ENCODE measurements at places on chromosomes 13 and 19.

DNA sequence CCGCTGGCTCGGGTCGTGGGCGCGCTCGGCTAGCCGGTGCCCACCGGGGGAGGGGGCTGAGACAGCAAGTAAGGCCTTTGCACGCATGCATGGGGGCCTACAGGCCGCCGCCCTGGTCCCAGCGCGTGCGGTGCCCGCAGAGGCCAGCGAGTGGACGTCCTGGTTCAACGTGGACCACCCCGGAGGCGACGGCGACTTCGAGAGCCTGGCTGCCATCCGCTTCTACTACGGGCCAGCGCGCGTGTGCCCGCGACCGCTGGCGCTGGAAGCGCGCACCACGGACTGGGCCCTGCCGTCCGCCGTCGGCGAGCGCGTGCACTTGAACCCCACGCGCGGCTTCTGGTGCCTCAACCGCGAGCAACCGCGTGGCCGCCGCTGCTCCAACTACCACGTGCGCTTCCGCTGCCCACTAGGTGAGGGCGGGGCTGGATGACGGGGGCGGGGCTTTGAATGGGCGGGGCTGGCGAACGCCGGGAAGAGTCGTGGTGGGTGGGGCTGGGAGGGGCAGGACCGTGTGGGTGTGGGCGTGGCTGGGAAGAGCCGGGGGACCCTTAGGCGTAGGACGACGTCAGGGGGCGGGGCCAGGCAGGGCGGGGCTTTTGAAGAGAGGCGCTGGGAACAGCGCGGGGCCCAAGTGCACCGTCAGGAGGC, 2.1 kb downstream of the CILP2 start:
- peak; percentile 75 for DNase-seq

- no peak for DNase-seq
These were observed 35.4 kb downstream of the ZNF787 start for GRCh38 chr19:56085571-56086275.

DNA sequence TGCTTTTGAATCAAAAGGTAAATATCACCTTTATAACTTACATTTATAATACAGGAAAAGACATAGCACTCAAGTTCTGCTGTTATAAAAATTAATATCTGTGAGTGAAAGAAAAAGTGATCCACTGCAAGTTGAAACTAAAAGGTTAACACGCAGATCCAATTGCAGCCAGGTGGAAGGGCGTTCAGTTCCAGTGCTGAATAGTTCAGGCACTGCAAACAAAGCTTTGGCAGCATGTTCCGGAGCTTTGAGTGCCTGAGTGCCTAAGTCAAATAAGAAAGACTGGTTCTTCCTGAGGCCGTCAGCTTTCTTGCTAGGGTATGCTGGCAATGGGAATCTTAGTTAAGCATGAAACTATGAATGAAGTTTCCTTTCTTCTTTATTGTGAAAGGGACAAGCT, 200.3 kb downstream of the LMO7 start:
- no peak for DNase-seq

DNA sequence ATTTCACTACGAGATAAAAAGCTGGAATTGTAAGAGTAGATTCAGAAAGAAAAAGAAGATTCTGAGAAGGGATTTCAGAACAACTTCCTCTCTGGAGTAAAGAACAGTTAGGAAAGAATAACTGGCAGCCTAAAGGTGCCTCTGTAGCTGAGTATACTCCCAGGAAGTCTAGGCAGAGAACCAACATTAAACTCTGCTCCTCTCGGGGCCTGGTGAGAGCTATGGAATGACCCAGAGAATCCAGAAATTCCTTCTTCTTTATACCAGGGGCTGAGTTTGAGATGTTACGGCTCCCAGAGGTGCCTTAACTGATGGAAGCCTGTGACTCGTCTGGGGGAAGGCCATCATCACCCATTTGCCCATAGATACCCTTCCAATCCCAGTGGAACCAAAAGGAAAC, 39.1 kb downstream of the FAM216B start:
- DNase-seq: no peak

GRCh38 chr13:51942189-51942588, 69.1 kb downstream of the ATP7B start:
- no peak for DNase-seq

DNA sequence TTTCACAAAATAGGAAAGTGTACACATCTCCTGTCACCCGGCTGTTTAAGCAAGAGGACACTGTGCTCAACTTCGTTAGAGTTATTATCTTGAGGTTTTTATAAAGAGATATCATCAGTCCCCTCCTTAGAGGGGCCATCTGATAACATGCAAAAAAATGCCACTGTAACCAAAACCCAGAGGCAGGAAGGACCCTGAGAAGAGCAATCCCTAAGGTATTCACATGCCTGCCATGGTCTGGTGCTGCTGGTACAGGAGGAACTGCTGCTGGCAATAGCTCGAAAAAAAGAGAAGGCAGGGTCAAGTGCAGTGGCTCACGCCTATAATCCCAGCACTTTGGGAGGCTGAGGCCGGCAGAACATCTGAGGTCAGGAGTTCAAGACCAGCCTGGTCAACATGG, 12.8 kb upstream of the CEACAM3 start:
- DNase-seq: no peak

- DNase-seq: no peak
These were observed 15.2 kb downstream of the ZNF665 start for GRCh38 chr19:53177986-53178385.

GRCh38 chr19:3270902-3271301, 46.4 kb downstream of the CELF5 start:
- DNase-seq: peak; percentile 36

DNA sequence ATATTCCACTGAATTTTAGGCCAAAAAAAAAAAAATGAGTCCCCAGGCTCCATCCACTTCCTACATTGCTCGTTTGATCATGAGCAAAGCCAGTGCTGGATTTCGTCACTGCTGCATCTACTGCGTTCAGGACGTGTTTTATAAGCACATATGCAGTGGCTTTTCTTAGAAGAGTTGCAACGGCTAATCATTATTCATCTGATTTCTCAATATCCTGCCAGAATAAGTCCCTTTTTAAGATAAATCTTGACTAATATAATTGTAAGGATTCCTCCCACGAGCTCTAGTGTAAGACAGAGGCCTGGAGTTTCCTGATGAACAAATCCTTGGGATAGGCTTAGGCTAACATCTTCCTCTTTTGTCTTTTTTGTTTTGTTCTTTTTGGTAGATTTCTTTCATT, 19.5 kb downstream of the FAM124A start:
- no peak for DNase-seq

- no peak for DNase-seq
These were observed 2.2 kb upstream of the EEF1AKMT1 start for GRCh38 chr13:20775961-20776360.

- no peak for DNase-seq
These were observed 323.9 kb downstream of the MZT1 start for GRCh38 chr13:72403396-72404010.

GRCh38 chr13:84417416-84417815, 535.1 kb upstream of the SLITRK1 start:
- DNase-seq: no peak

GRCh38 chr19:4914736-4915501, 5.6 kb downstream of the UHRF1 start:
- DNase-seq: peak; percentile 59

GRCh38 chr13:36709136-36709890, 35.5 kb downstream of the SERTM1 start:
- DNase-seq: no peak

Measured in stimulated activated CD4-positive, alpha-beta T cell treated with anti-CD3 and anti-CD28 coated beads, Interleukin-15, amount 100 ng/mL, for 48 hours (primary cell).